ENCODE measurements at places on chromosomes 16 and 17.

DNA sequence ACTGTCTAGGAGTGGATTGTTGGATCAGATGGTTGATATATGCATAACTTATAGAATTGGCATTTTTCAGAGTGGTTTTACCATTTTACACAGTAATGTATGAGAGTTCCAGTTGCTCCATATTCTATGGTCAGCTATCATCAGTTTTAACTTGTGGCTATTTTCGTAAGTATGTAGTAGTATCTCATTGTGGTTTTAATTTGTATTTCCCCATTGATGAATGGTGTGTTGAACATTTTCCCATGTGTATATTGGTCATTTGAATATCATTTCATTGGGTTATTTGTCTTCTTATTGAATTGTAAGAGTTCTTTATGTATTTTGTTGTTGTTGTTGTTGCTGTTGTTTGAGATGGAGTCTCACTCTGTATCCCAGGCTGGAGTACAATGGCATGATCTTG lies 6.2 kb downstream of the WNT9B start:
- DNase-seq = no peak

DNA sequence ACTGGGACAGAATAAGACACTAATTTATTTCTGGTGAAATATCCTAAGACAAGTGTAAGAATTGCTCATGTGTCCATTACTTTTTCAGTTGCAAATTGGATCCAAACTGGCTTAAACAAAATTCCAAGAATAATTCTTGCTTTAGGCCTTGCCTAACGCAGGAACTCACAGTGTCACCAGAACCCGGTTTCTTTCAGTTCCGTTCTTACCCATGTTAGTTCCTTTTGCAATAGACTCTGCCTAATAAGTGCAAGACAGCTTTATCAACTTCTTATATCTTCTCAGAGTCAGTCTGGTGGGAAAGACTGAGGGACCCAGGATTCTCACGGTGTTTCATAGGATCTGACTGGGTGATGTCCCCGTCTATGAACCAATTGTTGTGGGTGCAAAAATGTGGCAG lies 24.7 kb downstream of the GDE1 start:
- DNase-seq = no peak

DNA sequence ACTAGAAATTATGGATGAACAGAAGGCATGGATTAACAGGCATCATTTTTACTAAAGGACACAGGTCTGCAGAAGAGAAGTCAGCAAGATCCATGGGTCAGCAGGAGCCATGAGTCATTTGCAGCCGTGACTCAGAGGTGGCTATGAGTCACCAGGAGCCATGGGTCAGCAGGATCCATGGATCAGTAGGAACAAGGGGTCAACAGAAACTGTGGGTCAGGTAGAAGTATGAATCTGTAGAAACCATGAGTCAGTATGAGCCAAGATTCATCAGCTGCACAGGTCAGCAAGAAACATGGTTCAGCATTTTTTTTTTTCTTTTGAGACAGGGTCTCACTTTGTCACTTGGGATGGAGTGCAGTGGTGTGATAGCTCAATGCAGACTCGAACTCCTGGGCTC lies 58.2 kb upstream of the HS3ST4 start:
- DNase-seq = no peak

- no peak for DNase-seq
These were observed 58.4 kb upstream of the MARCHF10 start for GRCh38 chr17:62866471-62866870.

DNA sequence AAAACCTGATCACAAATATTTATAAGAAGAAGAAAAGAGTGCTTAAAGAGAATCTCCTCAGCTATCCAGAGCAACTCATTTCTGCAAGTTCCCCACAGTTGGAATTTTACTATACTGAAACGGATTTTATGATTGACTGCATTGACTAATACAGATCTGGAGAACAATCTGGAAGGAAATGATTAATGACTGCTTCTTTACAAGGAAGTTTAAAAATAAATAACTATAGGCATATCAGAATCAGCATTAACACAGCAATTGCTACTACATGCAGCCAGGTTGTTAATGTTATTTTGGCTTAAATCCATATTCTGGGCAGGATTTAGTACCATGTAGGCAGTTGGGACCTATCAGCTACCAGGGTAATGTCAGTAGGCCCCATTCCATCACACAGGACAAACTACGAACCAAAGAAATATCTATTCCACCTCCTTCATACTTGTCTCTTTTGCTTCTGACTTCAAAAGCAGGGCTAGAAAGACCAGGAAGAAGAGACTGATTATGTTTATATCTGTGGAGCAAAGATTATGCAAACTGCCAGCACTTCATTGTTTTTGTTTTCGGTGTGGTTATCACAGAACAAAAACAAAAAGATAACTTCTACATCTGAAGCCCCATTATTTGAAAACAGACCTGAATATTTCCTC lies 3.9 kb downstream of the SKAP1 start:
- DNase-seq = no peak

- DNase-seq = no peak
These were observed 78.1 kb upstream of the DHX40 start for GRCh38 chr17:59487161-59487873.

- no peak for DNase-seq
These were observed 272.4 kb downstream of the C16orf95 start for GRCh38 chr16:87044829-87045228.

- DNase-seq = no peak
These were observed 301.9 kb upstream of the TBX2 start for GRCh38 chr17:61097781-61098180.

GRCh38 chr16:81560979-81561657 lies 116.5 kb downstream of the CMIP start:
- DNase-seq = no peak

DNA sequence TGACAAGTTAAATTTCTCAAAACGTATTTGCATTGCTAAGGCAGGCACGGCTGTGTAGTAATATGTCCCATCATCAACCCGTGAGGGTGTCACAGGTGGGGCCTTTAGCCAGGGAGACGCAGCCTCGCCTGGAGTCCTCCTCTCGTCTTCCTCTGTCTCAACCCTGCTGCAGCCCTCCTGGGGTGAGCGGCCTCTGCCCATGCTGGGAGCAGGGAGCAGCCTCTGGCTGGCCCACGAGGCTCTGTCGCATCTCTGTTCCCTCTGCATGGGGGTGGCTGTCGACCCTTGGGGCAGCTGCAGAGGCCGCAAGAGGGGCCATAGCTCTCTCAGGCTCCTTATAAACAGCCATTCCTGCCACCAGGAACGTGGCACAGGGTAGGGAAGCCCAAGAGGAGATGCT lies 806 bp upstream of the SMIM5 start:
- DNase-seq = no peak

- no peak for DNase-seq
These were observed 5.5 kb downstream of the MAP2K3 start for GRCh38 chr17:21289902-21290571.

DNA sequence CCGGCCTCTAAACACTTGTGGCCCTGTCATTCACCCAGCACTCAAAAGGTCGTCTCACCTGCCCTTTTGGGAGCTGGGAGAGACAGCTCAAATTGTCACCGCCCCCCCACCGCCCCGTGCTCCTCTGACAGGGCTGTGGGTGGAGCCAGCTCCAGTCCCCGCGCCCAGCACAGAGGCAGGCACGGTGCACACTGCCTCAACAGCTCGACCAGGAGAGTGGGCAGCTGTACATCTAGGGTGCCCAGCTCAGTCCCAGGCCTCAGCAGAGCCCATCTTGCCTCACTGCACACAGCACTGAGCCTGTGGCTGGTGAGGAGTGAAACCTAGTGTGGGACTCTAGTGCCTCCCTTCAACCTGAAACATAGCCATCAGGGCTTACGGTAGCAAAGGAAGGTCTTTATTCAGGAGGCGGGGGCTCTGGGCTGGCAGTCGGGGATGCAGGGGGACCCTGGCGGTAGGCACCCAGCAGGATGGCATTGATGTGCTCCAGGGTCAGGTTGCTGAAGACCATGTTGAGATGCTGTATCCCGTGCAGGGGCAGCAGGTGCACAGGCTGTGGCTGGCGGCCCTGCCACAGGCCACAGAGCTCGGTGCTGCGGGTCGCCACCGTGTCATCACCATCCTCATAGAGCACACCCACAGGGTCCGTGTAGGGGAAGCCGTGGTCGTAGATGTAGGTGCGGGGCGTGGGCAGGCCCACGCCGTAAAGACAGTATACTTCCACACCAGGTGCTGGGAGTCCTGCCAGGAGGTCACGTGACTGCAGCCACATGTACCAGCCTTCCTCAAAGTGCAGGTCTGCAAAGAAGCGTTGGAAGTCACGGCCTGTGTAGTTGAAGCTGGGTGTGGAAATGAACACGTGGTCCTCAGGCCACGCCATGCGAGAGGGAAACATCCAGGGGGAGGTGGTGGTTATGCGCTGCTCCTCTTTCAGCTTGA lies 3.1 kb upstream of the PSMB10 start:
- no peak for DNase-seq

DNA sequence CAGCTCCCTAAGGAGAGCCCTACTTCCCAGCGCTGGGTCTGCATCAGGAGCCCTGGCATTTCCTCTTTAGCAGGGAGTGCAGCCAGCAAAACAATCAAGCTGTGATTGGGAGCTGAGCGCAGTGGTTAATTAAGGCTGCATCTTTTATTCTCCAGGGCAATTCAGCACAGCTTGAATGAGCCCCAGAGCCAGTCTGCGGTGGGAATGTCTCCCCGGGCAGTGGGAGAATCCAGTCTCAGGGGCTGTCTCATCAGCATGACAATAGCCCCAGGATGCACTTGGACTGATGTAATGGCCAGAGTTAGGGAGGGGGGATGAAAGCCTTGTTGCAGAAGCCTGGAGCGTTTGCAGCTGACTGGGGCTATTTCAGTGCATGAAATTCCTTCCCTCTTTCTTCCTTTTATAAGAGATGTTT lies 292.6 kb upstream of the SOX9 start:
- peak; percentile 88 for DNase-seq

GRCh38 chr16:83769397-83770008 lies 38.3 kb upstream of the HSBP1 start:
- DNase-seq = no peak

- DNase-seq = no peak
These were observed 22.9 kb downstream of the NUP88 start for GRCh38 chr17:5396612-5397011.

DNA sequence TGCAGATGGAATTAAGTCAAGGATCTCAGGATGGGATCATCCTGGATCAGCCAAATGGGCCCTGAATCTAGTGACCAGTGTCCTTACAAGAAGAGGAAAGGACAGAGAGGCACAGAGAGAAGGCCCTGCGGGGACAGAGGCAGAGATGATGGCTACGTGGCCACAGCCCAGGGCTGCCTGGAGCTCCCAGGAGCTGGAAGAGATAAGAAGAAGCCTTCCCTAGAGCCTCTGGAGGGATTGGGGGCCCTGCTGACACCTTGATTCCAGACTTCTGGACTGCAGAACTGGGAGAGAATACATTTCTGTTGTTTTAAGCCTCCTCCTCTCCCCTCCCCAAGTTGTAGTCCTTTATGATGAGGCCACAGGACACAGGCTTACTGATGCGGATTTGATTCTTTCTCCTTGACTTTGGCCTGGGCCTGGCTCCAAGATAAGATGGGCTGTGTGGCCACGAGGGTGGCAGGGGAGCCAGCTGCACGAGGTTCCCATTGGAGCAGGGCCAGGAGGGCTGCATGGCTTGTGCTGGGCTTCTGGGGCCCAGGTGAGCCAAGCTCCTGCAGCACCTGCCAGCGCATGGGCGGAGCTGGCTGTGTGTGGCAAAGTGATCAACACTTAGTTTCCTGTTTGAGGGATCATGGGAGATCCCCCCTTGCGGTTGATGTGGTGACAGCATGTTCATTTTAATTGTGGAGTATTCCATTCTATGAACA lies 146.1 kb downstream of the IRF8 start:
- no peak for DNase-seq

- no peak for DNase-seq
These were observed 464.1 kb upstream of the SALL1 start for GRCh38 chr16:51615141-51615540.

DNA sequence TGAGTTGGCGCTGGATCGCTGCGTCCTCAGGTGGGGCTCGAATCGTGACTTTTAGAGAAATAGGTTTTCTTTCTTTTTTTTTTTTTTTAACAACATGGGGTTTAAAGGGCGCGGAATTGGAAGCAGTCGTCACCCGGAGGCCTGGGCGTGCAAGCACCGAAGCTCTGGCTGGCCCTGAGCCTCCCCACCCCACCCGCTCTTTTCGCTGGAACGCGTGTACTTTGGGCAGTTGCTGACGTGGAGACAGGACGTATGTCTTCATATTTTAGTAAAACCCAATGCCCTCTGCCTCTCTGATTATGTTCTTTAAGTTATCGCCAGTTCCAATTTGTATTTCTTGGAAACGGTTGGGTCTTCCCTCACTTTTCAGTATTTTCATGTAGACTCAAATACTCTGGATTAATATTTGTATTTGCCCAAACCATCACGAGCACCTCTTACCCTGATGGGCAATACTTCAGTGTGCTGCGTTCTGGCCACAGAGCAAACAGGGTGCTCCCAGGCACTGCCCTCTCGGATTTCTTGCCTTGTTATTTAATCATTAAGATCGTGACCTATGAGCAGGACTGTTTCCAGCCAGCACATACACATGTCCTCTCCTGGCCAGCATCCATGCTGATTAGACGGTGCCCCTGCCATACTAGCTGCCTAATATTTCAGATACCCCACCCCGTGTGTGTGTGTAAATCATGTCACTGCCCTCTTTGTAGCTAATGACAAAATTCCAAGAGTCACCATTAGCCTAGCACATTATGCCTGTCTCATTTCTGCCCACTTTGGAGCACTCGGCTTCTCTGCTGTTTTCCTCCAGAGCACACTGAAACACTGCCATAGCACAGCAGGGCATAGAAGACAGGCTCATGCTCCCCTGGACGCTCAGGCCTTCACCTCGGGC lies 805 bp upstream of the C16orf95 start:
- DNase-seq = no peak

GRCh38 chr16:10868596-10869469 lies 8.2 kb upstream of the CIITA start:
- DNase-seq = no peak

DNA sequence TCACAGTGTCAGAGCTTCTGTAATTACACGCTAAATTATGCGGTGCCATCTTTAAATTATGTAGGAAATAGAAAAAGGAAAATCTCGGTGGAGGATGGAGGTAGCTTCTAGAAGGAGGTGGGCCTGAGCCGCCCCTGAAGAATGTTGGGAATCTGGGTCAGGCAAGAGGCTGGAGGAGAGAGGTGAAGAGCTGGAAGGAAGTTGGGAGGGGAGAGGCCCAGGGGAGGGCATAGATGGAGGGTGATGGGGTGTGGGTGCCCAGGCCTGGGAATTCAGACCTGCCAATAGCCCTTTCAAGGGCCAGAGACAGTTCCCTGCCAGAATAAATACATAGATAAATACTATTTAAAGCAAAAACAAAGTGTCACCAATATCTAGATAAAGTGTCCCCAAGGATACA lies 415.0 kb upstream of the HSBP1 start:
- DNase-seq = no peak

GRCh38 chr16:59326955-59327354 lies 592.8 kb upstream of the GOT2 start:
- no peak for DNase-seq

Data from NCI-H1436 treated with DMSO at 0.1 percent for 48 hours (cell line).